ENCODE measurements at places on chromosomes 13 and 19.

- peak; percentile 39 for DNase-seq
Observed at GRCh38 chr19:10871711-10872545, 575 bp downstream of the CARM1 start.

DNA sequence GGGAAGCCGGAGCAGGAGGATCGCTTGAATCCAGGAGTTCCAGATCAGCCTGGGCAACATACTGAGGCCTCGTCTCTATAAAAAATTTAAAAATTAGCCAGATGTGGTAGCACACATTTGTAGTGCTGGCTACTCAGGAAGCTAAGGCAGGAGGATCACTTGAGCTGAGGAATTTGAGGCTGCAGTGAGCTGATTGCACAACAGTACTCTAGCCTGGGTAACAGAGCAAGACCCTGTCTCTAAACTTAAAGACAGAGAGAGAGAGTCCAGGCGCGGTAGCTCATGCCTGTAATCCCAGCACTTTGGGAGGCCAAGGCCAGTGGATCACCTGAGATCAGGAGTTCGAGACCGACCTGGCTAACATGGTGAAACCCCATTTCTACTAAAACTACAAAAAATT is 4.4 kb downstream of the IFNL3 start:
- no peak for DNase-seq

DNA sequence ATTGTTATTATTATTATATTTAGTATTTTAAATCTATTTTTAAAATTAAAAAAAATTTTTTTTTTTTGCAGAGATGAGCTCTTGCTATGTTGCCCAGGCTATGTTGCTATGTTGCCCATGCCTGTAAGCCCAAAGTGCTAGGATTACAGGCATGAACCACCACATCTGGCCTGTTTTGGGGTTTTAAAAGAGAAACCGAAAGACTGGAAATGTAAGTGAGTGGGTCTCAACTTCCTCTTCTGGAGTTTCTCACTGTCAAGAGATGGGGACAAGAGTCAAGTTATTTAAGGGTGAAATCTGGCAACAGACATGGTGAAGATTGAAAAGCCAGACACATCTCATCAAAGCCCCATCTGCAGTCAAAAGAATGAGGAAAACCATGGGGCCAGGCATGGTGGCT is 4.2 kb upstream of the OR7G3 start:
- no peak for DNase-seq

GRCh38 chr13:73693215-73693614 is 441.0 kb downstream of the KLF12 start:
- DNase-seq: no peak

DNA sequence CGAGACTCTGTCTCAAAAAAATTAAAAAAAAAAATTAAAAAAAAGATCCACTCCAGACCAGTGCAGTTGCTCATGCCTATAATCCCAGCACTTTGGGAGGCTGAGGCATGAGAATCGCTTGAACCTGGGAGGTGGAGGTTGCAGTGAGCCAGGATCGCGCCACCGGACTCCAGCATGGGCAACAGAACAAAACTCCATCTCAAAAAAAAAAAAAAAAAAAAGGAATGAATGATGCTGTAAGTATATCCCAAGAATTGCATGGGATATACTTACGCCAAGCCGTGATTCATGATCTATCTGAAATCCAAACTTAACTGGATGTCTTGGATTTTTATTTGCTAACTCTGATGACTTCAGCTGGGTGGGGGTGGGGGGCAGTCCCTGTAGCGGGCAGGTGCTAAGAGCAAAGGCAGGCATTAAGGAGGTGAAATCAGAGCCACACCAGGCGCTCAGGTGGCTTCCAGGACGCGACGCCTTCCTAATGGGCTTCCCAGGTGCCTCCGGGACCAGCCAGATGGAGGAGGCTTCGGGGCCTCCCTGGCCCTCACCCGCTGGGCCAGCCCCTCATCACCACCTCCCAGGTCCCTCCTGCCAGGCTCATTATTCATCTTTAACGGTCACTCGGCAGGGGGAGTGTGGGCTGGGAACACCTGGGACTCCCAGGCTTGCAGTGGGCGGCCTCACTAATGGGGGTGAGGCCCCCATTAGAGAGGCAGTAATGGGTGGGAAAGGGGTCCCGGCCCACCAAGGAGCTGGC is 11.4 kb upstream of the FUT5 start:
- no peak for DNase-seq

GRCh38 chr19:1231729-1232637 is 5.8 kb downstream of the CBARP start:
- no peak for DNase-seq

- peak; percentile 26 for DNase-seq
Observed at GRCh38 chr13:102799426-102800144, 666 bp downstream of the BIVM start.

DNA sequence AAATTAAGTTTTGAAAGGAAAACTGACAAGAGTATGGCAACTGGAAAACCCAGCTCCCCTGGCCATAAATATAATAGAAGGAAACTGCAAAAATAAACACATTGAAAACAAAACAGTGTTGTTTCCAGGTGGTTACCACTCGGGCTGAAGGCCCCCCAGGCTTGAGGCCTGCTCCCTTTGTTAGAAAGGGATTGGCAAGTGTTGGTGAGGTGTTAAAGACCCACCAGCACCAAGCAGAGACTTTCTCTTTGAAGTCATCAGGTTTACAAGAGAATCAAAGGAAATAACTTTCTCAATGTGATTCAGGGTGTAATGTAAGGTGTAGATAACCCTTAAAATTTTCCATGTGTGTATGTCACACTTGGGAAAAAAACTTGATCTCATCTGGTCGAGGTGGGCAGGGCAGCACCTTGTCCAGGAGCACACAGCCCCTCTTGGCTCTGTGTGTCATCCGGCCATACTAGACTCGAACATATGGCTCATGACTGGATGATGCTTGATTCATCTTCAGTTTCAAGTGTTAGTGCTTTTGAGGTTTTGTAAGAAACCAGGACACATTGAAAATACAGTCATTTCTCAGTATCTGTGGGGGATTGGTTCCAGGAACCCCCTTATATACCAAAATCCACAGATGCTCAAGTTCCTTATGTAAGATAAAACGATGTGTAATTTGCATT is 7.8 kb downstream of the ACTN4 start:
- DNase-seq: no peak

DNA sequence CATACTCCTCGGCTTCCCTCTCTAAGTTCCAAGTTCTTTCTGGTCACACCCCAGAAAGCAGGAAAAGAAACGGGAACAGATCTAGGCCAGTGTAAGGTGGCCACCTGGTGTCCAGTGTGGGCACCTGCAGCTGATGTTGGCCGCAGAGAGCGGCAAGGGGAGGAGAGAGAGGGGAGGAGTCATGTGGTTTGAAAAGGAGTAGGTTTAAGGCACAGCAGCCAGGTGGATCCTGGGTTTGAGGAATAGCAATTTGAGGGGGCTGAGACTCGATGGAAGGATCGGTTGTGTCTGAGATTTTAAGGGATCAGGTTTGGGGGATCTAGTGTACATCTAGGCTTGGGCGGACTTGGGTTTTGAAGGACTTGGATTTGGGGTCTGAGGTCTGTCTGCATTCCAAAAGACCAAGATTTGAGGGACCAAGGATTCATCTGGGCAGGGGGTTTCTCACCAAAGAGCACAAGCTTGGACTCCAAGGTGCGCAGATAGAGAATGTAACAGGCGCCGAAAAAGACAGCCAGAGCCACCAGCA is 1.2 kb downstream of the RABAC1 start:
- DNase-seq: peak; percentile 60

DNA sequence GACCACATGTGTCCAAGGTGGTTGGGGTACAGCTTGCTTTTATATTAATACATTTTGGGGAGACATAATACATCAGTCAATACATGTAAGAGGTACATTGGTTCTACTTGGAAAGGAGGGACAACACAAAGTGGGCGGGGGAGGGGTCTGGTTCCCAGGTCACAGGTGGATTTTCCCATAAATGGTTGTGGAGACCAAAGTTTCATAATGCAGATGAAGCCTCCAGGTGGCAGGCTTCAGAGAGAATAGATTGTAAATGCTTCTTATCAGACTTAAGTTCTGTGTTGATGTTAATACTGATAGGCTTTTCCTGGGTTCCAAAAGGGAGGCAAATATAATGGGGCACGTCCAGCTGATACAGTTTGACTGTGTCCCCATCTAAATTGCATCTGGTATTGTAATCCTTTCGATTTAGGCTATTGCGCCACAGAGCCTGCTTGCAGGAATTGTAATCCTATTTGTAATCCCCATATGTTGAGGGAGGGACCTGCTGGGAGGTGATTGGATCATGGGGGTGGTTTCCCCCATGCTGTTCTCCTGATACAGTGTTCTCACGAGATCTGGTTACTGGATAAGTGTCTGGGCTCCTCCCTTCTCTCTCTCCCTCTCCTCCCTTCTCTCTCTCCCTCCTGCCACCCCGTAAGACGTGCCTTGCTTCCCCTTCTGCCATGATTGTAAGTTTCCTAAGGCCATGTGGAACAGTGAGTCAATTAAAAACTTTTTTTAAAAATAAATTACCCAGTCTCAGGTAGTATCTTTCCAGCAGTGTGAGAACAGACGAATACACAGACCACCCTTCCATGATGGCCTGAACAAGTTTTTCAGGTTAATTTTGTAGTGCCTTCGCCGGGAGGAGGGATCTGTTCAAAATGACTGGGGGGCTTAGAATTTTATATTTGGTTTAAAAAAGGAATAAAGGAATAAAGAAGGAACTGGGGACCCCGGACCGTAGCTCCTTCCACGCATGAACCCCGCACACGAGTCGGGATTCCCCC is 44.9 kb downstream of the ZNF823 start:
- no peak for DNase-seq

- no peak for DNase-seq
Observed at GRCh38 chr13:33925563-33925962, 107.6 kb downstream of the RFC3 start.

GRCh38 chr19:33734913-33735312 is 61.8 kb upstream of the KCTD15 start:
- DNase-seq: no peak

DNA sequence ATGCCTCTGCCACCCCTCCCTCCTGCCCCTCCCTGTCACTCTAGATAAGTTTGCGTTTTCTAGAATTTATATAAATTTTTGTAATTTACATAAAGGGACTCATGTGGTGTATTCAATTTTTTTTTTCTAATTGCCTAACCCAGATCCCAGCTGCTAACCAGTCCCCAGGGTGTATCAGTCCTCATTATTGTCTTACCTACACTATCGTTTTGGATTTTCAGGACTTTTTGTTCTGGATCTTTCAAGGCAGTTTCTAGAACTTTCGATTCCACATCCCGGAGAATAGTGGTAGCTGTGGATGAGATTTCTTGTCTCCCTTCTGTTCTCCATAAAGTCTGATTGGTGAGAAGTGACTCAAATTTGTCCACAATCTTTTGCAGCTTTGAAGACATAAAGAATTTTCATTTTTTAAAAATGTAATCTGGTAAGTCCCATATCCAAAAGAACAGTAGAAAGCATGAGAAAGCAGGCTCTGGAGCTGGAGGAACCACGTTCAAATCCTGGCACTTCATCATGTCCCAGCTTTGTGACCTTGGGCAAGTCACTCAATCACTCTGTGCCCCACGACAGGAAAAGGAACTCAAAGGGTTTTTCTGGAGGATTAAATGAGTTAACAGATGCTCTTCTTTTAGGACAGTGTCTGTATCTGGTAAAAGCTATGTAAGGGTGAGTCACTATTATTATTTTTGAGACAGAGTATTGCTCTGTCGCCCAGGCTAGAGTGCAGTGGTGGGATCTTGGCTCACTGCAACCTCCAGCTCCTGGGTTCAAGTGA is 19.7 kb downstream of the ADGRE3 start:
- no peak for DNase-seq

DNA sequence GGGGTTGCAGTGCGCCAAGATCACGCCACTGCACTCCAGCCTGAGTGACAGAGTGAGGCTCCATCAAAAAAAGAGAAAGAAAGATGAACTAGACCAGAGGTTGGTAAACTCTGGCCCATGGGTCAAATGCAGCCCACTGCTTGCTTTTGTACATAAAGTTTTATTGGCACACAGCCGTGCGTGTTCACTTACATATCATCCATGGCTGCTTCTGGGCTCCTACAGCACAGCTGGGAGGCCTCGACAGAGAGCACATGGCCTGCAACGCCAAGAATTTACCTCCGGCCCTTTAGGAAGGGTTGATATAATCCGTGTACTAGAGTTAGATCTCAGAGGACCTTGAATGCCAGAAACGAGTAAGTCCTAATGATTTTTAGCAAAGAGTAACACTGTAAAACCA is 46.0 kb downstream of the GNG7 start:
- DNase-seq: no peak

- DNase-seq: no peak
Observed at GRCh38 chr13:46197299-46198048, 14.3 kb upstream of the LRRC63 start.

- peak; percentile 48 for DNase-seq
Observed at GRCh38 chr19:41144403-41144802, 30.2 kb downstream of the CYP2F1 start.

DNA sequence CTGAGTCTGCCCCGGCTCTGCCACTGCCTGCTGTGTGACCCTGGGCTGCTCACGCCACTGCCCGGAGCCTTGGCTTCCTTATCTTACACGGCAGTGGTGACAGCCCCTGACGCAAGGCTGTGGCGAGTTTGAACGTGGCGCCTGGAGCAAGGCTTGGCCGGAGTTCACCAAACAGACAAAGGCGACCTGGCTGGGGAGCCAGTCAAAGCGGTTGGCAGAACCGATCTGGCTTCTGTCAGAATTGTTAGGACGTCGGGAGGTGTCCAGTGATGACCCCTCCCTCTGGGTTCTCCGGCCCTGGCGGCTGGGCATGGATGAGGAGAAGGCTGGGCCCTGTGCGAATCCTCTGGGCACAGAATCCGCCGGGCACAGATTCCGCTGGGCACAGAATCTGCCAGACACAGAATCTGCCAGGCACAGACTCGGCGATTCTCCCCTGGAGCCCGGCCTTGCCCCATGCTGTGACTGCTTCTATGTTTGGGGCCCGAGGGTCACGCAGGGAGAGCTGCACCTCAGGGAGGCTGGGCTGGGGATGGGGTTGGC is 11.7 kb upstream of the TMEM255B start:
- no peak for DNase-seq

GRCh38 chr13:42007844-42008243 is 40.6 kb upstream of the DGKH start:
- DNase-seq: no peak

DNA sequence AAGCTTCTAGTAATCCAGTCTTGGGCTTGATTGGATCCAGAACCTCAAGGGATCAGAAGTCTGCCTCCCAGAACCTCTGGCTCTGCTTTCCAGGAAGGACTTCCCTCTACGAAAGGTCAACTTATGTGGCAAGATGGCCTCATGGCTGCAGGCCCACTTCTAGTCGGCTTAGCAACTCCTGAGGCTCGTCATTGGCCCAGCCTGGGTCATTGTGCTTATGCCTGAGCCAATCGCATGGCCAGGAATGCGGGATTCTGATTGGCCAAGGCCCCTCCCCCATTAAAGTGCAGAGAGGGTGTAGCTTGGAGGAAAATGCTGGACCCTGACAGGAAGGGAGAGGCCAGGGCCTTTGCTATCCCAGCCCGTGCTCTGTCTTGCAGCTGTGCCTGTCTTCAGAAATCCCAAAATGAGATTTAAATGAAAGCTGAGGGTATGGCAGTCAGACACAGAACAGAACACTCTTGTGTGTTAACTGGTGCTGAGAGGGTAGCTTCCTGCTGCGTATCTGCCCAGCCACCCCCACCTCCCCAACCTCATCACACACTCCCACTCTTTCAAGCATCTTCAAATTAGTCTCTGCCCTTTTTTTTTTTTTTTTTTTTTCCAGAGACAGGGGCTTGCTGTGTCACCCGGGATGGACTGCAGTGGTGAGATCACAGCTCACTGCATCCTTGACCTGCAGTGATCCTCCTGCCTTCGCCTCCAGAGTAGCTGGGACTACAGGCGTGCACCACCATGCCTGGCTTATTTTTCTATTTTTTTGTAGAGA is 5.5 kb upstream of the CCNE1 start:
- DNase-seq: no peak

- DNase-seq: no peak
Observed at GRCh38 chr13:22108283-22108942, 437.5 kb downstream of the FGF9 start.

Measured in progenitor cell of endocrine pancreas (in vitro differentiated cells).